ENCODE measurements at places on chromosomes 1 and 21.

GRCh38 chr1:101107496-101108110, 82.0 kb upstream of the DPH5 start:
- no peak for DNase-seq

DNA sequence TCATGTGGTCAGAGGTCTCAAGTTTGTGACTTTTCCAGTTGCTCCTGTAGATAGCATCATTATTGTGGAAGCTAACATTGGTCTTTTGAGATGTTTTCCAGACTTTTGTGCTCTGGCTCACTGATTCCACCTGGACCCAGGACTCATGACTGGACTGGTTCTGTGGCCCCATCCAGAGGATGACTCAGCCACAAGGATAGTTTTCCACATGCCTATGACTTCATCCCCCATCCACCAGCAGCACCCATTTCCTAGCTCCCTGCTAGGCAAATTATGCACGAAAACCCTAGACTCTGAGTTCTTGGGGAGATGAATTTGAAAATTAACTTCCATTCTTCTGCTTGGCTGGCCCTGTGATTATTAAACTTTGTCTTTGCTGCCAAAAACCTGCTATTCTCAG, 949.3 kb downstream of the MRPL39 start:
- no peak for DNase-seq

DNA sequence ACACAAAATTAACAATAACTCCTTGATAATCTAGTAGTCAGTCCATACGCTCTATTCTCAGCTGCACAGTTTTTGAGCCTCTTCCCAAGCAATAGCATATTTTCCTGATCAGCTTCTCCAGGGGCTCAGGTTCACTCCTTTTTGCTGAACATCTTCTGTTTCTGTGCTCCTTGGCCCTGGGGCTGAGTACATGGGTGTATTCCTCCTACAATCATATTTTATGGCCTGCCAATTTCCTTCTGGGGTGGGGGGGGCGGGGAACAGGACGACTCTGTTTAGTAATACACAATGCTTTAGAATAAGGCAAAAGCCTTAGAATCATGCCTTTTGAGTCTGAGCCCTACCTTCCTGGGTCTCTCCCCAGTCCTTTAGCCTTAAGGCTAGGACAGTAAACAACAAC, 8.5 kb downstream of the CLDN19 start:
- DNase-seq = no peak

DNA sequence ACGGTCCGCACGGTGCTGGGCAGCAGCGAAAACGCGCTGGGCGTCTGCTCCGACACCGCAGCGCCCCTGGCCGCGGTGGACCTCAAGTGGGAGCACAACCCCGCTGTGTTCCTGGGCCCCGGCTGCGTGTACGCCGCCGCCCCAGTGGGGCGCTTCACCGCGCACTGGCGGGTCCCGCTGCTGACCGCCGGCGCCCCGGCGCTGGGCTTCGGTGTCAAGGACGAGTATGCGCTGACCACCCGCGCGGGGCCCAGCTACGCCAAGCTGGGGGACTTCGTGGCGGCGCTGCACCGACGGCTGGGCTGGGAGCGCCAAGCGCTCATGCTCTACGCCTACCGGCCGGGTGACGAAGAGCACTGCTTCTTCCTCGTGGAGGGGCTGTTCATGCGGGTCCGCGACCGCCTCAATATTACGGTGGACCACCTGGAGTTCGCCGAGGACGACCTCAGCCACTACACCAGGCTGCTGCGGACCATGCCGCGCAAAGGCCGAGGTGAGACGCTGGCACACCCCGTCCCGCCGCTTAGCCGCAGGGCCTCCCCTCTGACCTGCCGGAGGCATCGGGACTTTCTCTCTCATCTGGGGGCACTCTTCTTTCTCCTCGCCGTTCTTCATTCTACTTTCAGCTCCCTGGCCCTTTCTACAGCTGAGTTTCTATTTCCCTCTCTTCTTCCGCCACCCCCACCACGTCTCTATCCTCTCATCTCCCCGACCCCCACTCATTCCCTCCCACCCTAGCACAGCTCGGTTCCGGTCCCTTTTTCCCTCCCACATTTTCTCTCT, 1.0 kb downstream of the NPR1 start:
- no peak for DNase-seq

GRCh38 chr1:175984813-175985212, 222.3 kb downstream of the COP1 start:
- no peak for DNase-seq

DNA sequence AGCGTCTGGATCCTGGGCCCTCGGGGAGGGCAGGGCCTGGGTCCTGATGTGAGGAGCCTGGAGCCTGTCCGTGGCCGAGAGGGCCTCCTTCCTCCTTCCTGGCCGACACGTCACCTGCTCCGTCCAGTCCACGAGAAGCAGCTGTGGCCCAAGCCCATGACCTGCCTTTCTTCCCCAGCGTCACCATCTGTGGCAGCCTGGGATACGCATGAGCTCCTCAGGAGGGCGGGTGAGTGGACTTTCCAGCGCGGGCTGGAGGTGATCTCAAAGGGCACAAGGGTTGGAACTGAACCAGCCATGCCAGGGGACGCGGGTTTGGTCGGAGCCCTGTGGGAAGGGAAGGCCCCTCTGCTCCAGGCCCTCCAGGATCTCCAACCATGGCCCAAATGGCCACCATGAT, 90.4 kb downstream of the DHRS3 start:
- DNase-seq = no peak

DNA sequence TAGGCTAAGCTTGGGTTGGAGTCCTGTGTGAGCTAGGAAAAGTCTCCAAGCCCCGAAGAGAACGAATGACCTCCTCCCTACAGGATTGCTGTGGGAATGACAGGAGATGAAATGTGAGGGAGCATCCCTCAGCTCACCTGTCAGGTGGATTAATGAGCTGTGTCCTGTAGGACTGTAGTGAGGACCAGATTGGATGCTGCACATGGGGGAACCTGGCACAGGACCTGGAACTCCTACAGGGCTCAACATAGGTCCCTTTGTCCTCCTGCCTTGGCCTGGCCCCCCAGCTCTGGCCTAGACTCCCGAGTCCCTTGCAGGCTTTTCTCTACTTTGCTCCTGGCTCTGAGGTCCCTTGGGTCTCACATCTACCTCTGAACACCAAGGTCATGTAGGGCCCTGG, 155.7 kb downstream of the PTPRU start:
- DNase-seq = no peak

GRCh38 chr1:49199564-49199963, 422.9 kb upstream of the BEND5 start:
- DNase-seq = no peak

DNA sequence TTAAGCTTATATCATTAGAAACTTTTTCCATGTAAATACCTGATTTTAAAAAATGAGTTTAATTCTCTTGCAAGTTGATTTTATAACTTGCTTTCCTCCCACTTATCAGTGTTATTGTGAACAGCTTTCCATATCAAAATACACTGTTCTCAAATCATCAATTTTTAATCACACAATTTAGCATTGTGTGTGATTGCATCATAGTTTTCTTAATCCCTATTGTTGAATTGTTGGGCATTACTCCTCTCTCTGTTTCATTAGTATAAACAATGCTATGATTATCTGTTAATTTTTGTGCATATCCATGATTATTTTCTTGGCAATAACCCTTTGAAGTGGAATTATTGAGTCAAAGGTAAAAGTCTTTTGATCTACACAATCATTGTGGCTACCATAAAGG, 48.7 kb downstream of the ROR1 start:
- no peak for DNase-seq

- no peak for DNase-seq
Observed at GRCh38 chr1:198780376-198780775, 141.5 kb downstream of the PTPRC start.

DNA sequence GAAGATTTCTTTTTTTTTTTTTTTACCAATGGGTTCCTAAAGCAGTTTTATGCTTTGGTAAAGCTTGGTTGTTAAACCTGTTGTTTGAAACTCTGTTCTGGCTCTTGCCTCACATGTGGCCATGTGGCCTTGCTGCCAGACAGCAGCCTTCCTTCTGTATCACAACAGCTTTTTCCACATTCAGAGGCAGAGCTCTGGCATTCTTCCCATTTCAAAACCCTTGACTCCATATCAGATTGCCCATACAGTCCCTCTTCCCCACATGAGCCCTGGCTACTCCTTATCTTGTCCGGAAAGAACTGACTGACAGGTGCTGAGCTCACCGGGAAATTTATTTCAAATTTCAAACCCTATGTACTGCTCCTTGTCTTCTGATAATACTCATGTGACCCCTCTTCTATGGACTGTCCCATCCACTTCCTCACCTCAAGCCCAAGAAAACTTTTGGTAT, 38.5 kb upstream of the LAX1 start:
- DNase-seq = no peak

- DNase-seq = no peak
Observed at GRCh38 chr21:32994305-32994704, 31.4 kb upstream of the OLIG2 start.

GRCh38 chr1:240399381-240399780, 212.6 kb downstream of the GREM2 start:
- no peak for DNase-seq

- no peak for DNase-seq
Observed at GRCh38 chr1:184988506-184988905, 14.2 kb upstream of the NIBAN1 start.

DNA sequence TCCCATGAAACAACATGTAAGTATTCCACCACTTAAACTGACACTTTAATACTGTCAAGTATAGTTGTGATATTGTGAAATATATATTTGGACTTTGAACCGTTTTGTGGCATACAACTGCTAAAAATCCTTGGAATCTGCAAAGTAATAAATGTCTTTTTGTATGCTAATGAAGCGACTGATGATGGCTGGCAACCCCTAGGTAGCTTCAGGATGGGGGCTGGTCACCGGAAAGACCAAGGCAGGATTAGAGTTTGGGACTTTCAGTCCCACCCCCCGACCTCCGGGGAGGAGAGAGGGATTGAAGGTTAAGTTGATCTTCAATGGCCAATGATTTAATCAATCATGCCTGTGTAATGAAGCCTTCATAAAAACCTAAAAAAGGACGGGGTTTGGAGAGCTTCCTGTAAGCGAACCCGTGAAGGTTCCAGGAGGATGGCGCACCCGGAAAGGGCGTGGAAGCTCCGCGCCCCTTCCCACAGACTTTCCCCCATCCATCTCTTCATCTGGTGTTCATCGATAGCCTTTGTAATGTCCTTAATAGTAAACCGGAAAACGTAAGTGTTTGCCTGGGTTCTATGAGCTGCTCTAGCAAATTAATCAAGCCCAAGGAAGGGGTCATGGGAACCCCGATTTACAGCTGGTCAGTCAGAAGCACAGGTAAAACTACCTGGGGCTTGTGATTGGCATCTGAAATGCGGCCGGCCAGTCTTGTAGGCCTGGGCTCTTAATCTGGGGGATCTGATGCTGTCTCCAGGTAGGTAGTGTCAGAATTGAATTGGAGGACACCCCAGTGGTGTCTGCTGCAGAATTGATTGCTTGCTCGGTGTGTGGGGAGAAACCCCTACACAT, 1.8 kb upstream of the ZNF281 start:
- no peak for DNase-seq

GRCh38 chr21:46295177-46295770, 9.1 kb downstream of the YBEY start:
- DNase-seq = no peak

- DNase-seq = no peak
Observed at GRCh38 chr1:38605063-38605462, 254.5 kb downstream of the RRAGC start.
